ENCODE measurements at places on chromosomes 4 and X.

GRCh38 chr4:143091862-143092261 is 92.9 kb upstream of the USP38 start:
- no peak for DNase-seq

DNA sequence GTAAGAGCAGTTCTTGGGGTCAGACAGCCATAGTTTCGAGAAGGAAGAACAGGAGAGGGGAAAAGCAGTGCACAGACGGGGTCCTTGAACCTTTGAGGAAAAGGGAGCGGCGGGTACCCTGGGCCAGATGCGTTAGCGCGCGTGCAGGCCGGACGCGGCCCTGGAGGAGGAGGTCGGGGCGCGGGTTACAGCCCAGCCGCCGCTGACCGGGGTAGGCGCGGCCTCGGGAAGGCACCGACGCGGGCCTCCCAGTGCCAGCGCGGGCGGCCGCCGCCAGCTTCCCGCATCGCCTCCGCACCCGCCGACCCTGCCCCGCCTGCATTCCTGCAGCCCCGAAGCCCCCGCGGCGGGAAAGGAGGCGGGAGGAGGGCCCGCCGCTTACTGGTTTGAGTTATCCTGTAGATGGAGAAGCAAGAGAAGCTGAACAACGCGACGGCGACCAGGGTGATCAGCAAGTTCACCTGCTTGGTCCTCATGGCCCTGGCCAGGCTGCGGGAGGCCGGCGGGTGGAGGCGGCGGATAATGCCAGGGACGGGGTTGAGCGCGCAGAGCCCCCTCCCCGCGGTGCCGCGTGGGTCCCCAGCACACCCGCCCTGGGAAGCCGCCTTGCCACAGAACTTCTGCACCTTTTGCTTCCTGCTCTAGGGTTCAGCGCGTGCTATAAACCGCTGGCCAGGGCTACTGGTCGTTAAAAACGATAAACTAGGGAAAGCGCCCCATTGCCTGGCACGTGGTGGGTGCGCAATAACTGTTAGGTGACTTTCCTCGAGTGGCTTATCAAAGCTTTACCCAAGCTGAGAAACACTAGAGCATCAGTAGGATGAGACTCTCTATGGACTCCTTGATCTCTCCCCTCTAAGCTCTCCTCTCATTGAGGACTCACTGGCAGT is at the start of gene MGAT4D:
TSS of gene MGAT4D (minus strand) at position 547 of the 890 bp plus-strand sequence. CDS start at position 476, 71 bp downstream.
- DNase-seq = no peak

- DNase-seq = no peak
Measured at GRCh38 chr4:112521123-112522023, 5.4 kb upstream of the NEUROG2 start.

DNA sequence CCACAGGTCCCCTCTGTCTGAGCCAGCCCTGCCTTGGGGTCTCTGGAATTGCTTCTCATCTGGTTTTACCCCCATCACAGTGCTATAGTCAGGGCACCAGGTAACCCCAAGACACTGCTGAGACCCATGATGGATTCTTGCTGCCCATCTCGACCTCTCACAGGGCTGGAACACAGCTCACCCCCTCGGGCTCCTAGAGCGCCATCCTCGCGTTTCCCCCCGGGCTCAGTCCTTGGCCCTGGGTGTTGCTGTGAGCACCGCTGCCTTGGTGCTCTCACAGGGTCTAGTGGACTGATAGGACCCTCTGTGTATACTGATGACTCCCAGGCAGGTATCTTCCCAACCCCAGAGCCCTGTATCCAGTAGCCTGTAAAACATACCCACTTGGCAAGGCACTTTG is 8.8 kb downstream of the MAEA start:
- no peak for DNase-seq

DNA sequence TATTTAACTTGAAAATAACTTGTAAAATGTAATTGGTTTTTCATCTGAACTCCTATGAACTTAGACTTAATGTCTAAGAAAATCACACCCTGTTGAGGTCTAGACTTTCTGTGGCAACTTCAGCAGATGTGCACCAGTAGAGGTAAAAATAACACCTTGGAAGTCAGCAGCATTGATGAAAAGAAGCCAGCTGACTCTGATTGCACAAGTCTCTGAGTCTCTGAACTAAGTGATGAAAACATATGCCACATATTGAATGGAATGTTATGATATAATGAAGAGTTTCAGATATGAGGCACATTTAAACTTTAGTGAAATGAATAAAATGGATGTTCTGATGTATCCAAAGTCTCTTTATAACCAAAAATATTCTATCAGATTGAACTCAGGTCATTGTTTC is 155.4 kb downstream of the GPM6A start:
- DNase-seq = no peak

GRCh38 chrX:2614911-2615310 is 76.2 kb upstream of the CD99 start:
- no peak for DNase-seq

GRCh38 chrX:17632942-17633341 is 104.4 kb upstream of the SCML1 start:
- DNase-seq = no peak

- DNase-seq = no peak
Measured at GRCh38 chrX:70479247-70479921, 34.7 kb downstream of the DLG3 start.

DNA sequence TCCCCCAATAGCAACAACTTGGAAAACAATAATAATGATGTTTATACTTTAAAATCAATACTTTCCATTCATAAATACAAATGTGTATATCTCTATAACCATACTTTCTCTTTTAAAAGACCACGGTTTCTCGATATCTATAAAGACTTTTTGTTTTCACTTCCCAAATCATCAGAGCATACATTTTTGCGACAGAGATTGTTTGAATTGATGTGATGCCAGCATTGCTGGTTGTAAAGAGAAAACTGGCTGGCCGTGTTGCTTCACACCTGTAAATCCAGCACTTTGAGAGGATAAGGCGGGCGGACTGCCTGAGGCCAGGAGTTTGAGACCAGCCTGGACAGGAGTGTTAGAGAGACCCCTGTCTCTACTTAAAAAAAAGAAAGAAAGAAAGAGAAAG is 77.6 kb upstream of the ZNF518B start:
- no peak for DNase-seq

GRCh38 chr4:153976954-153977353 is 188.1 kb upstream of the SFRP2 start:
- no peak for DNase-seq

DNA sequence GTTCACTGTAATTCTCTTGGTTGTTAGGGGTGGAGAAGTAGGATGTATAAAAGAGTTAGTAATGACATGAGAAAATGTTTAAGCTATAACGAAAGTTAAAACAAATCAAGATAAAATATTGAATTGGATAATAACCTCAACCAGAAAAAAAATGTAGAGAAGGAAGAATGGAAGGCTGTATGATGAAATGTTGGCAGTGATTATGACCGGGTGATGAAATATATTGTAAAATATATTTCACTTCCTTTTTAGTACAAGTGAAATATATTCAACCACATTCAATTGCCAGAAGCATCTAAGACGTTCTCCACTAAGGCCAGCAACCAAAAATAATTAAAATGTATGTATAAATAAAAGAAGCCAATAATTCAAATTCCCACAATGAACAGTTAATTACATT is 309.3 kb upstream of the FGF13 start:
- no peak for DNase-seq

DNA sequence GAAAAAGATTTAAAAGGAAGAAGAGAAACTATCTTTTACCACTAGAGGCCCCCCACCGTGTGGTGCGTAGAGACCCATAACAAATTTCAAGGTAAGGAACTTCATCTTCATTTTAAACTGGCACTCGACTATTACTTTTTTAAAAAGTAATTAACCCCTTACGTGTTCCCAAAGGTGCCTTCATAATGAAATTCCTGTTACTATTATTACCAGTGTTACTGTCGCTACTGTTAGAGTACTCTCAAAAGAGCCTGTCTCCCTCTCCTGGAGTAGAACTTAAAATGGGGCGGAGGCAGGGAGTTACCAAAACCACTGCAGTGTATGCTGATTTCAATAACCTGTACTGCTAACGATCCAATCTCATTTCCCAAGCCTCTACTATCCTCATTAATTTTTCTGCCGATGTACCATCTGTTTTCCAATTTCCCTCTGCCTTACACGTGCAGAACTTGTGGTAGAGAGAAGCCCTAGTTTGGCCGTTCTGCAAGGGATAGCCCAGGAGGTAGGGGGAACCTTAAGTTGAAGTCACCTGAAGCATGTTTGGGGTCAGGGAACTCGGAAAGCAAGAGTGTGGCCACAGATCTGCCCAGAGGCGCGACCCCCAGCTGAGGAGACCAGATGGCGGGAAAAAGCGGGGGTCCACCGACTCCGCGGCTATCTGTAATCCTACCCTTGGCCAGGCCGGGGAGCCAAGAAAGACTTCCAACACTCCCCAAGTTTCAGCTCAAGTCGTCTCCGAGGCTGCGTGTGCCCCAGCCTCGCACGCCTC is 720 bp upstream of the STK26 start:
- no peak for DNase-seq

- no peak for DNase-seq
Measured at GRCh38 chr4:1597021-1597931, 86.8 kb downstream of the FAM53A start.

GRCh38 chrX:15853586-15854079 is 980 bp downstream of the AP1S2 start:
- DNase-seq = no peak

DNA sequence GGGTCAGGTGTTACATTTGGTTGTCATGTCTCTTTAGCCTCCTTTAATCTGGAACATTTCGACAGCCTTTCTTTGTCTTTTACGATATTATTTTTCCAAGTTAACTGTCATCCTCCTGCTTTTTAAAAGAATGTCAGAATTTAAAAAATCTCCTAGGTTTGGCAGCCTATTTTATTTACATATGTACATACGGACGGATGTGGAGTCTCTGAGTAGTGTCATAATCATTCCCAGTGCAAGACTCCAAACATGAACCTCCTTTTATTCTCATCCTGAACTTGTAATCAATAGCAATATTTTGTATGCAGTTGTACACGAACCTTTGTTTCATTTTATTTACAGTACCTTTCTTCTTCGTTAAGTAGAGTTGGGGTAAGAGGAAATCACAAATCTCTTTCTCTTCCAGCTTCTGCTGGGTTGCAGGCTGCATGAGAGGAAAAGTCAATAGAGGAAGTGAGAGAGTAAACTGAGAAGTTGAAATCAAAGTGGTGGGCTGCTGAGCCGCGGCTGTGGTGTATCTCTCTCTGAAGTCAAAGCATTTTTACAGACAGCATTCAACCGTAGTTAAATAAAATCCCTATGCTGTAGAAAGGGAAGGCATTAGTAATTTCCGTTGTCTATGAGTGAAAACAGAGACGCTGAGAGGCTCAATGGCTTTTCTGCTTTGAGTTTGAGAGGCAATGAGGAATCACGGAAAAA is 53.9 kb upstream of the RPS6KA3 start:
- DNase-seq = no peak

- no peak for DNase-seq
Measured at GRCh38 chrX:19829814-19830213, 57.6 kb downstream of the SH3KBP1 start.

- DNase-seq = no peak
Measured at GRCh38 chr4:3219761-3220475, 29.0 kb upstream of the MSANTD1 start.

- no peak for DNase-seq
Measured at GRCh38 chr4:186761393-186761792, 37.7 kb upstream of the FAT1 start.

DNA sequence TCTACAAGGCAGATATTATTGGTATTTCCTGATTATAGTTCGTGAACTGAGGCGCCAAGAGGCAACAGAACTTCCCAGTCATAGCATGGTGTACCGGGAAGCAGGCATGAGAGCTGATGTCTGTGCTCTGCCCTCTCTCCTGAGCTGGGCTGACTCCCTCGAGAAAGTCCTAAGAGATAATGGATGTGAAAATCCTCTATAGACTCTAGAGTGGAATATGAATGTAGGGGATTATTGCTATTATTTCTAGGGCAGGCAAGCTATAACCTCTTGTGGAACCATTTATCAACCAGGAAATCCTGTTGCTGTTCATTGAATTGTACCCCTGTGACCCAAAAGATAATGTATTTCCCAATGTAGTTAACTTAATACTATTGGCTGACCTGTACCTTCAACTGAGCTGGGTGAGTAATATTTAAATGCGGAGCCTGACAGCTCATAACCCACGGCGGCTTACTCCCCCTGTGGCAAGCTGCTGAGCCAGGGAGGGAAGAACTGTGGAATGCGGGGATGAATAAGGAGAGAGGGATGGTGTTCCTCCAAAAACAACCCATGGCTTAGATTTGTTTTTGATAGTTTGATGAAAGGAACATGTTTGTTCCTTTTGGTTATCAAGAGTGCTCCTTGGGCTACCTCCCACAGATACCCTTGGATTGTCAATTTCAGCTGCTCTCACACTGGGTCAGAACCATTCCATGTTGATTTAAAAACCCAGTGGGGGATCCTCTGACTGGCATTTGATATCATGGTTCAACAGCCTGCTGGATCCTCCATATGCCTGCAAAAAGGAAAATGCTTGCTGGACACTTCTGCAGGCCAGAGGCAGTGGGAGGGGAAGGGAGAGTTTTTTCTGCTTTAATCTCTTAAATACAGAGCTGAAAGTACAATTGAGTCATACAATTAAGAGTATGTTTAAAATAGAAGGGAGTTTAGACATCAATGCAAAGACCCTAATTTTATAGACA is 339.0 kb upstream of the BOD1L1 start:
- DNase-seq = no peak

- DNase-seq = no peak
Measured at GRCh38 chrX:137569470-137569891, 3.6 kb downstream of the ZIC3 start.

Data from mucosa of gallbladder (tissue), 1 donor.